ENCODE measurements at places on chromosomes 3 and 15.

- no peak for DNase-seq
Observed at GRCh38 chr3:46214751-46215352, 6.7 kb upstream of the CCR1 start.

DNA sequence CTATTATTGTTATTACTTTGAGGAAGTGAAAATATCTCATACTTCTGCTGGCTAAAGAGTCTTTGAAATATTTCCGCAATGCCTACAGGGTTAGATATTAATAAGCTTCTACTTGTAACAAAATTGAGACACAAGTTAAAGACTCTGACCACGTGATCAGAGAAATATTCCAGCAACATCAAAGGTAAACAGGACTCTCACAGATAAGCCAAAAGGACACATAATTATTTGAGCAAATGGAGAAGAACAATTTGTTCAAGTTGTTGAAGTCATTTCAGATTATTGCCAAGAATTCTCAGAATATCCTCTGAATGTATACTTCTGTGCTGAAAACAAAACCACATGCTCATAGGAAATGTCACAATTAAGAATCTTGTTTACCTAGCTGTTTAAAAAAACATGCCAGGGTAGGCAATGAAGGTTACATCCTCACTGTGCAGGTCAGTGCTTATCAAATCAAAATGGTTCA lies 225.8 kb upstream of the ALCAM start:
- DNase-seq, result no peak

DNA sequence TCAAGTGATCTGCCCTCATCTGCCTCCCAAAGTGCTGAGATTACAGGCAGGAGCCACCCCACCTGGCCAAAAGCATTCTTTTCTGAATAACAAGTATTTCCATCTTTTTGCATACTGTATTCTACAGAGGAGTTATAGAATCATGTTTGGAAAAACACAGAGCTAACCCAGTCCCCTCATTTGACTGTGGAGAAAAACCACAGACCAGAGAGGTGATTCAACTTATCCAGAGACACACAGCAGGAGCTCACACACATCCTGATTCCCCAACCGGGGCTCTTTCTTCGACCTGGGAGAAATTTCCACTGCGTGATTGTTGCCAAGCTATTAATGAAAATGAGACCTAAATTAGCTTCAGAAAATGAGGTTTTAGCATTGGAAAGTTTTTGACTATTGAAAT lies 176.1 kb upstream of the TLE3 start:
- no peak for DNase-seq

- DNase-seq, result no peak
Observed at GRCh38 chr3:126402178-126402577, 7.5 kb downstream of the CFAP100 start.

DNA sequence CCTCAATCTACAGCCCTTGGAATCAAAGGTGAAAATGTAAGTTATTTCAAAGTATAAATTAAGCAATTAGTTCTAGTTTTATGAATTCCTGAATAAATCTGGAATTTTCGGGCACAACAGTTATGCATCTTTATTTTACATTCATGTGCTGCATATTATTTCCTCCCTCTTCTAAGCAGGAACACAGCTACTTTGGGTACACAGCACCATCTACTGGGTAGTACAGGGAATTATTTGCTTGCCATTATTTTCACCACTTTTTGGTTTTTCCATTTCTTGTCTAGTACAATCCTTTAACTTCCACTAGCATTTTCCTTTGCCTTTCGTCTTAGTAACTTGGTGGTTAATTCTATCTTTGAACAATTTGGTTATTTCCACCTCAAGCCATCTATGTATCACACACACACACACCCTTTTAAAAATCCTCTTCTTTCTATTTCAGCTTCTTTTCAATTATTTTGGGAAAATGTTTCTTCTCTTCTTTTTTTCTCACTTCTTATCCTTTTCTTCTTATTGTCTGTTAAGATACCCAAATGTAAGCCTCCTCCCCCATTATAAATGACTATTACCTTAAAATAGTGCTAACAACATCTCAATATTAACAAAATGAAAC lies 451.0 kb downstream of the MFSD1 start:
- DNase-seq, result no peak

- DNase-seq, result no peak
Observed at GRCh38 chr15:68386587-68387288, 45.2 kb downstream of the ITGA11 start.

DNA sequence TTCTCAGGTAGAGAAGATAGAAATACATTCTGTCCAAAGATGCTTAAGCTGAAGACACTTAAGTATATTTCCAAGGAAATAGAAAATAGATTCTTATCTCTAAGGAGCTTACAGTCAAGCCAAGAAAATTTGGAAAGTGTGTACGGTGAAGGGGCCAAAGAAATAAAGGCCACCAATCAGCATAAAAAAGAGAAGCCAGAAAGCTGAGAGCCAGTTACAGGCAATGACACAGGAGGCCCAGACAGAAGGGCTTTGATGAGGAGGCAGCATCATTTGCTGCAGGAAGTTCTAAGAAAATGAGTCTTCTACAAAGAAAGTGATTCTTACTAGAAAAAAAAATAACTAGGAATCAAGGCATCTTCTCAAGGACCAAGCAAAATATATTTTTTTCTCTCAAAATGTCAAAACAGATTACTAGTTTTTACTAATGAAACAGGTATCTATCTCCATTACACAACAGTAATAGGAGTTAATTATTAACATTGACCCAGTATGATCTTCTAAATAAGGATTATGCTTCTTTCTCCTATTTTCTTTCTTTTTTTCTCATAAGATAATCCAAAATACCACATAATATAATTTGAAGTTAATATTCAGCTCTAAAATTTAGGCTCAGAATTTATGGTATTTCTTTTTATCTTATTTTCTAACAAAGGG lies 82.1 kb upstream of the PHLDB2 start:
- no peak for DNase-seq

GRCh38 chr3:152671446-152672319 lies 163.2 kb upstream of the P2RY1 start:
- no peak for DNase-seq

DNA sequence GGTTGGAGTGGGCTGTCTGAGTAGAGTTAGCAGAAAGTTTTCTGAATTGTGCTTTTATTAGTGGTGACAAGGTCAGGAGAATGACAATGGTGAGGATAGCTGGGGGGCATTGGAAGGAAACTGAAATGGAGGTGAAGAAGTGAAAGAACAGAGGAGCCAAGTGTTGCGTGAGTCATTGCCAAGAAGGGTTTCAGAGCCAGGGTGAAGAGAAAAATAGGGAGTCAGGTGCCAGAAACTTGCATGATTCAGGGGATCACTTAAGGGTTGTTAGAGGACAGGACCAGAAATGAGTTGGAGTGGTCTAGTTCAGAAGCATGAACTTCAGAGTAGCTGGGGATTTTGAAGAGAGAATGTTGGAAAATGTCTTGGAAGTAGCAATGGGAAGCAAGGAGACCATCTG lies 86.0 kb upstream of the GALNT15 start:
- DNase-seq, result no peak

GRCh38 chr3:112187300-112187699 lies 54.3 kb upstream of the GCSAM start:
- DNase-seq, result no peak

GRCh38 chr3:8658306-8659212 lies 14.0 kb upstream of the SSUH2 start:
- no peak for DNase-seq

- DNase-seq, result no peak
Observed at GRCh38 chr3:133410191-133410892, 10.5 kb downstream of the BFSP2 start.

- no peak for DNase-seq
Observed at GRCh38 chr15:43775411-43775965, 1.3 kb downstream of the ELL3 start.
